ENCODE measurements at places on chromosomes 2 and 18. TPM values are rescaled to one million over a fixed set of nuclear protein-coding genes. Genes with fewer than 3 reads are reported as not detected.

The KIAA2012 gene
- 0.07 TPM for polyA plus RNA-seq

The SERPINB13 gene
- not detected for polyA plus RNA-seq

The HNMT gene
- 64.2 TPM for polyA plus RNA-seq

The LOXL3 gene
- 10.2 TPM for polyA plus RNA-seq

The SERPINB4 gene
- not detected for polyA plus RNA-seq

The CCDC148 gene
- 7.2 TPM for polyA plus RNA-seq

The FHOD3 gene
- 46.8 TPM for polyA plus RNA-seq

The SNED1 gene
- polyA plus RNA-seq: 7.9 TPM

The ADD2 gene
- 5.0 TPM for polyA plus RNA-seq

The LCT gene
- not detected for polyA plus RNA-seq

The EPHA4 gene
- 51.1 TPM for polyA plus RNA-seq

The FBLN7 gene
- polyA plus RNA-seq: 10.4 TPM

Measured in right renal pelvis (tissue), 4 donors.